ENCODE measurements at places on chromosomes 1 and 21.

- no peak for DNase-seq
Measured at GRCh38 chr1:108502624-108503023, 52.5 kb downstream of the NBPF6 start.

GRCh38 chr1:231210126-231210525 lies 30.9 kb upstream of the GNPAT start:
- no peak for DNase-seq

GRCh38 chr1:183003203-183003602 lies 20.0 kb upstream of the LAMC1 start:
- DNase-seq: no peak

- no peak for DNase-seq
Measured at GRCh38 chr1:225827076-225827475, 17.2 kb downstream of the EPHX1 start.

DNA sequence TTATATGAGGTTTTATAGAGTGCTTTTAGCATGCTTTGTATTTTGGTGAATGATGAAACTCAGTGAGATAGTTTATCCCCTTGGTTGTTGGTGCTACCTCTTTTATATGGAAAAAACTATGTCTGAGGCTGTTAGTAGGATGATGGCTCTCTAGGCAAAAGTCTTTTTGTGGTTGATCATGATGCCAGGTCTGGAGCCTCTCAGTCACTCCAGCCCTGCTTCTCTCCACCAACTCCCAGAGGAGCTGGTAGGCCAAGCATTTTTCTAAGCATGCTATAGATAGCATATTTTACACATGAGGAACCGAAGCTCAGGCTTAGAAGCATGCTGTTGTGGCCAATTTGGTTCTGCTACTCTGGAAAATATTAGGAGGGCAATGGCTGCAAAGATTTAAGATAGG lies 82.2 kb downstream of the FMN2 start:
- no peak for DNase-seq

GRCh38 chr1:44037154-44037553 lies 5.9 kb upstream of the SLC6A9 start:
- DNase-seq: no peak

DNA sequence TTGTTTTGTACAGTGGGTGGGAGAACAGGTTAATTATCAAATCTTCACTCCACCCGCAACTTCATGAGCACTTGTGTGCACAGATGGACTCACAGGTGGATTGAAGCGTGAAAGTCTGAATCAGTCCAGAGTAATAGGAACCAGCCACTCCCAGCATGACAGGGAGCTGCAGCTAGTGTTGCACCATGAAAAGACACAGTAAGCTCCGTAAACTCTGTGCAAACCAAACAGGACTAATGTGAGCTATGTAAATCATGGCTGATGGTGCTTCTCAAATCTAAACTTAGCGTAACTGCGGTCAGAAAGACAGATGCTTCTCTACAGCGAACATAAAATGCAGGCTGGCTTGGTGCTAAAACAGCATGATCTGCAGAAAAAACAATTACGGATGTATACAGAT lies 114.4 kb downstream of the CENPF start:
- no peak for DNase-seq

DNA sequence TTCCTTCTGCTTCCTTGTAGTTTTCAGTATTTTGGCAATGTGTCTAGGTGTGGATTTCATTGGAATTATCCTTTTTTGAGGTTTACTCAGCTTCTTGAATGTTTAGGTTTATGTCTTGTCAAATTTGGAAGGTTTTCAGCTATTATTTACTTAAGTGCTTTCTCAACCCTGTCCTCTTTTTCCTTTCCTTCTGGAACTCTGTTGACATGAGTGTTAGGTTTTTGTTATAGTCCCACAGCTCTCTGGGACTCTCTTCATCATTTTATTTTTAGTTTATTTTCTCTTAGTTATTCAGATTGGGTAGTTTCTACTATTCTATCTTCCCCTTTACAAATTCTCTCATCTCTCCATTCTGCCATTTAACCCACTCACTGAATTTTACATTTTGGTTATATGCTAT lies 63.1 kb upstream of the GPR88 start:
- no peak for DNase-seq

GRCh38 chr1:100614570-100614969 lies 76.6 kb downstream of the GPR88 start:
- no peak for DNase-seq

DNA sequence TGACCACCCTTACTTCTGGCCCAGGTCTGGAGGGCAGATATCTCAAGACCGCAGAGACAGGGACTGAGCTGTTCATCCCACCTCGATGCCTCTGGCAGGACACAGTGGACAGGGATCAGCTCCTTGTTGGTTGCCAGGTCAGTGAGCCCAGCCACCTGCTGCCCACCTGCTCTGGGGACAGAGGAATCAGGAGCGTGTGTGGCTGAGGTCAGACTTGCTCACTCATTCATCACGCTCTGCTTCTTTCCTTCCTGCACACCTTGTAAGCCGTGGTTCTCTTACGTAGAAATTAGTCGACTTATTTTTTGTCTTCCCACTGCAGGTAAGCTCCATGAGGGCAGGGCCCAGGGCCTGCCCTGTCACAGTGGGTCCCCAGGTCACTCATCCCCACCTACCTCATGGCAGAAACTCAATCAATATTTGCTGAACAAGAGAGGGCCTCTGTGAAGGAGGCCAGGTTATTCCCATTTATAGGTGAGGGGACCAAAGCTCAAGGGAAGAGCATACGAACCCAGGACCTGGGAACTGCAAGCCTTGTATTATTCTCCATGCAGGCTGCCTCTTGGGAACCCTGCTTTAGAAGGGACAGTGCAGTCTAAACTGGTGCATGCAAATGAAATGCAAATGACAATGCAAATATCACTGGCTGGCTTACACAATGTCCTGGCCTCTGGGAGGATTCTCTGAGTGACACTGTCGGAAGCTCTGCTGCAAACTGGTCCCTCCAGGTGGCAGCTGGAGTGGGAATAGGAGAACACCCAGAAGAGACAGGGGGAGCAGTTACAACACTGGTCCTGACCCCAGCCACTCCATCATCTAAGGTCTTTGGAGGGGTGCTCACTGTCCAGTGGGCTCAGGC lies 58.4 kb upstream of the PAX7 start:
- DNase-seq: no peak

All from bone marrow (tissue), 2 donors.